ENCODE measurements at places on chromosomes 12 and 14.

DNA sequence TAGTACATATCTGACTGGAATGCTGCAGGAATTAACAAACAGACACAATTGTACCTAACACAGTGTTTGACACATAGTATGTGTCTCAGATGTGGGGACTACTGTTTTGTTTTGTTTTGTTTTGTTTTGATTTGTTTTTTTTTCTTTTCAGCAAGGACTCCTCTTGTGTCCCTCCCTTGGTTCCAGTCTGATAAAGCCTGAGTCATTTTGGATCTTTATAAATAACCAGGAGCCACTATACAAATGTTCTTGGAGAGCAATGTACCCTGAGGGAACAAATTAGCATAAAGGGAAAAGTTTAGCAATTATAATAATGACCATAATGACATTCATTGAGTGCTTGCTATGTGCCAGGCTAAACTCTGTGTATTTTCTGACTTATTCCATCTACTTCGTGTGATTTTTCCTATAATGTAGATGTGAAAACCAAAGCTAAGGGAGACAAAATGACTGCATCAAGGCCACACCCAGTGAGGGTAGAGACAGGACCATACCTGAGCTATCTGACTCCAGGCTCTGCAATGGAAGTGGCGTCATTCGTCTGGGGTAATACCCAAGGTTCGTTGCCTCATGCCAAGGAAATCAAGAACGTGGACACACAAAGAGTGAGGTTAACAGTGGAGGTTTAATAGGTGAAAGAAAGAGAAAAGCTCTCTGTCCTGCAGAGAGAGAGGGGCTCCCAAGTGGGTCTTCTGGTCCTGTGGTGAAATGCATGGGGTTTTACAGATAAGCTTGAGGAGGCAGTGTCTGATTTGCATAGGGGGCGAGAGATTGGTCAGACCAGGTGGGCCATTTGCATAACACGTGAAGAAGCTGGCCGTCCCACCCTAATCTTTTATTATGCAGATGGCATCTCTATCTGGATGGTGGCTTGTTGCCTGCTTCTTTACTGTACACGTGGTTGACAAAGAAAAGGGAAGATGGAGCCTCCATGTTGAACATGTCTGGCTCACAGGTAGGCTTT is 285.5 kb upstream of the SFSWAP start:
- no peak for DNase-seq

GRCh38 chr12:38159092-38159551 is 157.5 kb upstream of the ALG10B start:
- DNase-seq = no peak

GRCh38 chr14:87975636-87976035 is 17.3 kb downstream of the GALC start:
- no peak for DNase-seq

DNA sequence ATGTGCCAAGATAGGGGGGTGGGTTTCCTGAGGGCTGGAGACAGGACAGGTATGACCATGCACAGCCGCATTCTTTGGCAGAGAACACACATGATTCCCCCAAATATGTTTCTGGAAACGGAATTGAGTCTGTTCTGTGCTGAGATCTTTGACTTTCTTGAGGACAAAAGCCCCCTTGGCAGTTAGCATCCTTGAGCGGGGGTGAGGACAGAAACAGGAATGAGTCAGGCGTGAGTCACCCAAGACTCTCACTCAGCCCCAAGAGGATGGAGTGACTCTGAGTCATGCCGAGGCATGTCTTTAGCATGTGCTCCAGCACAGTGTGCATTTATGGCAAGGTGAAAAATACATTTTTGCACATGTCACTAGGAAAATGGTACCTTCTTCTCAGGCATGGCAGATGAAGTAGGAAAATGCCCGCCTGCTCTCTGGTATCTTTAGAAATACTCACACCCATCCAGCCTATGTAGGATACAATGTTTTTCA is 52.1 kb downstream of the DAD1 start:
- DNase-seq = no peak

- DNase-seq = no peak
Measured at GRCh38 chr12:90653040-90653439, 301.9 kb downstream of the CCER1 start.

GRCh38 chr14:65877624-65878023 is 465.1 kb downstream of the FUT8 start:
- DNase-seq = no peak

GRCh38 chr14:57512220-57512619 is 18.6 kb upstream of the CCDC198 start:
- no peak for DNase-seq

DNA sequence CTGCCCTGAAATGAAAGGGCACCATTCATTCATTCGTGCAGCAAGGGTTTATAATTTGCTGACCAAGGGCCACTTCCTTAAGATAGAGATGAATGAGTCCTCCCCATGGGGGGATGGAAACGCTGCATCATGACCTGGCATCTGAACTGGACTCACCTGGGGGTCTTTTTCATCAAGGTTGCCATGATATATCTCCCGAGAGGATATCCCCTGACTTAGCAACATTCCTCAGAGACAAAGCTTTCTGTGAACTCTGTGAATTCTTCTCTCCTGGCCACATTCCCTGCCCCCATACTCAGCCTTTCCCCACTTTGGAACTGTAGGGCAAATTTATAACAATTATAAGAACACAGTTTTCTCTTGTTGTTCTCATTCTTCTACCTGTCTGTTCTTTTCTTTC is 30.8 kb downstream of the SRRM4 start:
- no peak for DNase-seq

DNA sequence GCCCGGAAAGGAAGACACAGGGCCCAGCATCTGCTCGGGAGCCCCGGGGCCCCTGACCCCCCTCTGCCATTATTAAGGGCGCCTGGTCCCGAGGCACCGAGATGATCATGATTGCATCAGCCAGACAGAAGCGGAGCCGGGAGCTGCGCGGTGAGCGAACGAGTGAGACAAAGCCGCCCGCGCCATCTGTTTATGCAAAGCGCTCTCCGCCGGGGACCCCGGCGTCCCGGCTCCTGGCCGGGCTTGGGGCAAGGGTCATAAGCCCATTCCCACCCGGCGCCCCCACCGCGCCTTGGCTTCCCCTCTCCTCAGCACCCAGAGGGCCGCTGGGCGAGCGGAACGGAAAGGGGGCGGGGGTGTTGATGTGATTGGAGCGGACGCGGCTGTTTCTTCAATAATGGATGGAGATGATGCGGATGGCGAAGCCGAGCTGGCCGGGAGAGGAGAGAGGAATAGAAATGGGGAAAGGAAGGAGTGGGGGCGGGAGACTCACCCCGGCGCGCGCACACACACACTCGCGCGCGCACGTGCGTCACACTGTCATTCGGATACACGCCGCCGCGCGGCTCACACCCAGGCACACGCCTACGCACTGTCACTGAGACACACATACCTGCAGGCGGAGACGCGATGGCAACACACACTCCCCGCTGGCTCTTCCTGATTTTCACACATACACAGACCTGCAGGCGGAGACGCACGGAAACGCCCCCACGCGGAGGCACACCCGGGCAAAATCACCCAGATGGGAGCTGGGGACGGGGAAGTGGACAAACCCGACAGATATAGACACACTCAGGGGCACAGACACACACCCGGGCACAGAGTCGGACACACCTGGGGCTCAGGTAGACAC is 10.7 kb downstream of the STAC3 start:
- peak; percentile 59 for DNase-seq

- no peak for DNase-seq
Measured at GRCh38 chr12:79644274-79645234, 46.2 kb downstream of the PAWR start.

- no peak for DNase-seq
Measured at GRCh38 chr12:116166306-116166705, 111.2 kb downstream of the MED13L start.

DNA sequence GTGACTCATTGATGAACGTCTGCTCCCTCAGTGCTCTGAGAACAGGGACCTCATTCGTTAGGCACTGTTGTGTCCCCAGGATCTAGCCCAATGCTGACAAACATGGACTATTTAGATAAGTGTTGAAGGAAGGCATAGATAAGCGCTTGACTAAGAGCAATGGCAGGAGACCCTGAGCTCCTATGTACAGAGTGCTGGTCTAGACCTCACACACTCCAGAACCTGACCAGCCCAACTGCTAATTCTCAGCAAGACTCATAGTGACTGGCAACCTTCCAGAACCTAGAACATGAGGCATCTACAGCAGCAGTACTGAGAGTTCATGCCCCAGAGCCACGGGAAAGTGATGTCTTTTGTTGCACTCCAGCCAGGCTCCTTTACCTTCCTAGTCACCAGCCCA is 69.2 kb downstream of the CRACR2A start:
- DNase-seq = no peak

DNA sequence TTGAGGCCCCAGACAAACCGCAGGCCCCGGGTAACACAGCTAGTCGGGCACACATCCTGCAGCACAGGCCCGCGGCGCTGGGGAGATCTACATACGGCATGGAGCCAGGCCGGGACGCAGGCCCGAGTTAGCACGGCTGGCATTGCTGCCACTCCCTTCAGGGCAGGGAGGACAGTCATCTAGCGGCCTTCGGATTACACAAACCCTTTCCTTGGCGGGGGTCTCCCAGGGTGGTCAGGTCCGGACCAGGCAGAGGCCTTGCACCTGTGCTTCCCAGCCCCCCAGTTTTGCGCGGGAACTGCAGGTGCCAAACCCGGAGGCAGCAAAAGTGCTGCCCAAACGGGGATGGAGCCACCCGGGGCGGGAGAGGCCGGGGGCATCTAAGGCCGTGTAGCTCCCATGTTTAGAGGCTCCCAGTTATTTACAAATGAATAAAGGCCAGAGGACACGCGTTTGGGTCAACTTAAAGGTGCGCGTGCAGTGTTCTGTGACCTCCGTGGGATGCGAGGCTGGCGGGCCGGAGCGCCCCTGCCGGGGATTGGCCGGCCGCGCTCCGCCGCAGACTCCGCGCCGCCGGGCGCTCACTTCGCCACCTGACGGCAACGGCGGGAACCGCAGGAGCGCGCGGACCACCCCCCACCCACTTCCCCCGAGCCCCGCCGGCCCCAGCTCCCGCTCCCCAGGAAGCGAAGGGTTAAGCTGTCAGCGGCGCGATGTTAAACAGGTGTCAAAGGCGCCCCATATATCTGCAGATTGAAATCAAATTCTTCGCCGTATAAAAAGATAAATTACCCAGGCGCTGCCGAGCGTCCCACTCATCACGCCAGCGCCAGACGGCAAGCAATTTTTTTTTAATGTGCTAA is 18.1 kb downstream of the VSX2 start:
- peak; percentile 46 for DNase-seq

DNA sequence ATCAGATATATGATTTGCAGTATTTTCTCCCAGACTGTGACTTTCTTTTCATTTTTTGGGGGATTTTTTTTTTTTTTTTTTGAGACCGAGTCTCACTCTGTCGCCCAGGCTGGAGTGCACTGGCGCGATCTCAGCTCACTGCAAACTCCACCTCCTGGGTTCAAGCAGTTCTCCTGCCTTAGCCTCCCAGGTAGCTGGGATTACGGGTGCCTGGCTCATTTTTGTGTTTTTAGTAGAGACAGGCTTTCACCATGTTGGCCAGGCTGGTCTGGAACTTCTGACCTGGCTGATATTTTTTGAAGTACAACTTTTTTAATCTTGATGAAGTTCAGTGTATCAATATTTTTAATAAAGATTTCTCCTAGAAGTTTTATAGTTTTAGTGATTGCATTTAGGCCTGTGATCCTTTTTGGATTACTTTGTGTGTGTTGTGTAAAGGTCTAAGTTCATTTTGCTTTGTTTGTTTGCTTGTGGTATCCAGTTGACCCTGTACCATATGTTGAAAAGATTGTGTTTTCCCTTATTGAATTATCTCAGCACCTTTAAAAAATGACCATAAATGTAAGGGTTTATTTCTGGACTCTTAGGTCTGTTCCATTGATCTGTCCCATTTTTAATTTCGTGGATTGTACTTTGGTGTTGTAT is 24.2 kb downstream of the BORCS5 start:
- DNase-seq = no peak

- DNase-seq = no peak
Measured at GRCh38 chr14:54564071-54564867, 2.7 kb upstream of the SAMD4A start.

- no peak for DNase-seq
Measured at GRCh38 chr14:96062010-96062409, 22.8 kb downstream of the C14orf132 start.

DNA sequence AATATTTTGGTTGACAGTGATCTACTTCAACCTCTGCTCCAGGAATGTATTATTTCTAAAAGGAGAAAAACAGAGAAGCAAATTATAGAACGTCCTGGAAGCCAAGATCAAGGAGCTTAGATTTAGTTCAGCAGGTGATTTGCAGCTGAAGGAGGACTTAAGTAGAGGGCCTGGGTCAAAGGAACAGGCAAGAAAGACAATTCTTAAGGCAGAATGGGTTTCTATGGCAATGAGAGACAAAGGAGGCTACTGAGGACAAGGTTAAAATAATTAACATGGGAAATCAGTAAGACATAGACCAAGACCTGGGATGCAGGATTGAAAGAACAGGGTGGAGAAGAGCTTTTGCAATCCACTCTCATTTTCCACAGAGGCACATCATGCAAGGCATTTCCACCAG is 2.4 kb upstream of the SNW1 start:
- no peak for DNase-seq

- peak; percentile 88 for DNase-seq
Measured at GRCh38 chr12:49187184-49187583, 1.7 kb downstream of the TUBA1A start.

DNA sequence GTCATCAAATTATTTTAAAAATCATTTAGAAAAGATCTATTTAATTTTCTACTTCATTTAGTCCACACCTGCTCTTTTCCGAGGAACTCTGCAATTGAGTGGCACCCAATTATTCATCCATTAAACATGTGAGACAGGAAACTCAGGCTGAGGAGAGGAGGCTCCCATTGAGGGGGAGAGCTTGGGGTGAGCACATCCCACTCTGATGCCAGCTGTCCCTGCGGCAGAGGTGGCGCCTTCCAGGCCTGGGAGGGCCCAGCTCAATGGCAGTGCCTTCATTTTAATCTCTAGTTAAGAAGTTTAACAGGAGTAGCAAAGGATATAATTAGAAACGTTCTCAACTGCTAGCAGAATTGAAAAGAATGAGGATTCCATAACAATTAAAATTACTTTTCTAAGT is 92.0 kb downstream of the ITPR2 start:
- no peak for DNase-seq

DNA sequence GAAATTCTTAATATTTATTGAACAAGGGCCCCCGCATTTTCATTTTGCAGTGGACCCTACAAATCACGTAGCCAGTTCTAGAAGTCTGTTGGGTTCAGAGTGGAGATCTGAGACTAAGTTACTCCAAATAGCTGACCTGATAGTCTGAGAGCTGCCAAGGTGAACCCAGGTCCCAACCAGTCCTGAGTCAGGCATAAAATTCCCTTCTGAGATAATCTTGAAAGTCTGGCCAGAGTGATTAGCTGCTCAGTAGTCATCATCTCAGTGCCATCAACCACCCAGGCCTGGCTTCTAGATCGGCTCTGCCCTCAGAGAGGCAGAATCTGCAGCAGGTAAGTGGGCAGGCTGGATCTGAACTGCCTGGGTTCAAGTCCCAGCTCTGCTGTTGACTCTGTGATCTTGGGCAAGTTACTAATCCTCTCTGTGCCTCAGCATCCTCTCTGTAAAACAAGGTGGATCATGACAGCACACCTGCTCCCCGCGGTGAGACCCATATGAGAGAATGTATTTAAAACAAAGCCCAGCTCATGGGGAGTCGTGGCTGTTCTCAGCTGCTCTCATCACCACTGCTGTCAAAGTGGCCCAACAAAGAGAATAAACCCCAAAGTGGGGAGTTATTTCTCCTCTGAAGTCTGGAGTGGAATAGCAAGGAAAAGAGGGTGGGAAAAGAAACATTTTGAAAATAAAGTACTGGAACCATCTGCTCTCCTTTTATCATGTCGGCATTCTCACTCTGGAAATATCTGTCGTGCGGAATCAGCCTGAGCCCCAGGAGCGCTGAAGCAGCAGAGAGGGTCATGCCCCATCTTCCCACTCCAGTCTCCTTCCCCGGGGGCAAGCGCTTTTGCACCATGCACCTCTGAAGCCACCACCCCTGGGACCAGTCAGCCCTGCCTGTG is 193.3 kb downstream of the DPF3 start:
- no peak for DNase-seq
